Cardiac septum (tissue), 1 donor: ENCODE measurements at places on chromosomes 4 and X. TPM values are rescaled to one million over a fixed set of nuclear protein-coding genes. Genes with fewer than 3 reads are reported as not detected.

GRCh38 chr4:26192899-26193869, 127.6 kb upstream of the RBPJ start:
- no peak for DNase-seq

DNA sequence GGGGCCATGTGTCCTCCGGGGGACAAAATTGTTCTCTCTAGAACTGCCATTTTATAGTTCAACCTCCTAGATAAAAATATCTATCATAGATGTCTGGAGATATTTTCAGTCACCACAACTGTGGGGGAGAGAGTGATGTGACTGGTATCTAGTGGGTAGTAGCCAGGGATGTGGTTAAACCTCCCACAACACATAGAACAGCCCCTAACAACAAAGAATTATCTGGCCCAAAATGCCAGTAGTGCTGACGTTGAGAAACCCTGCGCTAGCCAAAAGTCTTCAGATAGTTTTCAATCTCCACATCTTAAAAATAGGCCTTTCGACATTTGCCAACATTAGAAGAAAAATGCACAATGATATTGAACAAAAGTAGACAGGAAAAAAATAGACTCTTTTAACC, 19.0 kb upstream of the SUPT20HL2 start:
- no peak for DNase-seq

DNA sequence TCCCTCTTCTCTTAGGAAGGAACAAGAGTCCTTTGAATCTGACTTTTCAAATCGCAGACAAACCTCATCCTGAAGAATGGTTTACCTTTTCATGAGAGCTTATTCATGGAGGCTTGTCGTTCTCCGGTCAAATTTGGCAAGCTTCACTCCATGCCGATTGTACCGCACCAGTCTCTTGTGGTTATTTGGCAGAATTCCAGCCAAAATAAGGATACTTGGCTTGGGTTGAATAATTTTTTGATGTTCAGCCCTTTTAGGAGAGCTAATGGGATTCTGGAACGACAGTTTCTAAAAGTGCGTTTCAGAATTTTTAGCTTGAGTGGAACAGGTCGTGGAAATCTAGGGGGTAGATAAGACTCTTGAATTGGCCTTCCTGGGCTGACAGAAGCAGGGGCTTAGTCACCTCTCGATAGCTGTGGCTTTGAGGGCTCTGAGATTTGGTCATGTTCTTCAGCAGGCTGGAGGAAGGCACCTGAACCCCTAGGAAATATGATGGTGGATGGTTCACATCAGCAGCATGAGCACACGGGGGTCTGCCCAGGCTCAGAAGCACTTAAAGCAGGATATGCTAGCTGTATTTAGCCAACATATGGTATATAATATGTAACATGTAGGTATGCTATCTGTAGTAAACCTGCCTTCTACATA, 1.5 kb downstream of the KLHL2 start:
- DNase-seq = no peak

DNA sequence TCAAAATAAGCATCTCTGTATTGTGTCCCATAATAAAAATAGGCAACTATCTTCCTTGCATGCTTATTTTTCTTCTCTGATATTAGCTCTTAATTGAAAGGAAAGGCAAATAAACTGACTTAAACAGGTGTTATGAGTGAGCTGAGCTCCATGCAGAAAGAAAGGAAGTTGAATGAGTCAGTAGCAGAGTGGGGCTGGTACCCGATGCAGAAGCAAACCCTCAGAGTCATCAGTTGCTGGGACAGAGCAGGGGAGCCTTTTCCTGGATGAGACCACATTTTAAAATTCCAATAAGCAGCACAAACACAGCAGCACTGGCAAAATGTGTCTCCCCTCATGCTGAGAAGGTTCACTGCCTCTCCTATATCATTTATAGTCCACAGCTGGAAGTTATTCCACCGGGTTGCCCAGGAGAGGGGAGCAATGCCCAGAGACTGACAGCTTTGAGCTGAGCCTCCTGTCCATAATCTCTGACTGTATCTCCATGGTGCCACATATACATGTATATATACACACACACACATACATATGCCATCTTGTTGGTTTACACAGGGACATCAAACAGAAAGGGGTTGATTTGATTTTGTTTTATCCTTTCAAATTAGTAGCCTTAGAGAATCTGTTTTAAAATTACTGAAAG, 274.3 kb upstream of the PPARGC1A start:
- DNase-seq = no peak

DNA sequence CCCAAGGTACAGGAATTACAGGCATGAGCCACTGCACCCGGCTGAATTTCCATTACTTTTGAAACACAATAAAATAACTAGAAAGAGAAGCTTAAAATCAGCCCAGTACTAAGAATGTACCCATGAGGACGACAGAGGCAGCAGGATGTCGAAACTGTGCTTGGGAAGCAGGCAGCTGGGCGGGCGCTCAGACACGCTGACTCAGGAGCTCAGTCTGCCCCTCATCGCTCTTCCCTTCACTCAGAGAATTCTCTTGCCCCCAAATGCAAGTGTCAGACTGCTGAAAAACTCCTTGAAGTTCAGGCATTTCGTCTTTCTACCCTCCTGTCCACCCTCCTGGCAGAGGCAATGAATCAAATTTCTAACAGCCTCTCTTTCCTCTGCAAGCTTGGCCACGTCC, 41.0 kb upstream of the CDKN2AIP start:
- DNase-seq = no peak

GRCh38 chr4:128635955-128636560, 173.4 kb upstream of the JADE1 start:
- DNase-seq = no peak

DNA sequence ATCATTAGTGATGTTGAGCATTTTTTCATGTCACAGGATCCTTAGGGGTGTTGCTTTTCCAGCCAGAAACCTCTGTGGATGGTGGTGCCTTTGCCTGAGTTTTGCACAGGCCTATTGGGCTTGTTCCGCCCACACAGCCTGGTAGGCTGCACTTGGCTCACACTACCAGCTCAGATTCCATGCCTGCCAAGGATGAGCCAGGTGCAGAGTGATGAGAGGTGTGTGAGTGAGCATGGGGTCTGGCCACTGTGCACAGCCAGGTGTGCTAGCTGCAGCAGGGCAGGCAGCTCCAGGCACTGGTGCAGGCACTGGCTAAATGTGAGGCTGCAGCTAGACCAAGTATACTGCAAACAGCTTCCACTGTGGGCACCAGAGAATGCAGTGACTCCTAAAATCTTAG, 341.6 kb downstream of the FSTL5 start:
- no peak for DNase-seq

DNA sequence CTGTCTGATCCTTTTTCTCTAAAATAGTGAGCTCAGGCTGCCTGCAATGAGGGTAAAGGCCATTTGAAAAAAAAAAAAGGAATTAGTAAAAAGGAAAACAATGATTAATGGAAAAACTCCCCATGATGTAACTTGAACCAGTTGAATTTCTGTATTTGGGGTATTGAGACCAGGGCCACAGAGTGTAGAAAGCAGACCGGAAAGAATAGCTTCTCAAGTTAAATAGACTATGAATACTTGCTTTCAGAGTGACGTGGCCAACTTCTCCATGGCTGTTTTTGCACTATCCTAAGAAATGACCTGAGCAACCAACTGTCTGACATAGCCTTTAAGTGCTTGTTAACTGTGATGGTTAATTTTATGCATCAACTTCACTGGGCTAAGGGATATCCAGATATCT, 222.1 kb upstream of the INTU start:
- DNase-seq = no peak

DNA sequence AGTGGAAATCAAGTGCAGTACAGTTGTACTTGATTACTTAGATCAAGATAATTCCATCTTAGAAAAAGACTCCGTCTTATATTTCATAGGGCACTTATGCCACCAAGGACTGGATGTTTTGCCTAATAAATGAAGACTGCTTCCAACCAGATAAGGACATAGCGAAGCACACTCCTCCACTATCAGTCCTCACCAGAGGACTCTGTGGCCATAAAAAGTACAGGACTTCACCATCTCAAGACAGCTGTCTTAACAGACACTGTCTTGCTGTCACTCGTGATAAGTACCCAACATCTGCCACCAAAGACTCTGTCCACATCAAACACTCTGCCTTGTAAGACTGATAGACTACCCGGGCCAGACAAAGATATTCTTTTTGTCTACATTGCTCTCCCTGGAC, 352.0 kb downstream of the TRAM1L1 start:
- DNase-seq = no peak

DNA sequence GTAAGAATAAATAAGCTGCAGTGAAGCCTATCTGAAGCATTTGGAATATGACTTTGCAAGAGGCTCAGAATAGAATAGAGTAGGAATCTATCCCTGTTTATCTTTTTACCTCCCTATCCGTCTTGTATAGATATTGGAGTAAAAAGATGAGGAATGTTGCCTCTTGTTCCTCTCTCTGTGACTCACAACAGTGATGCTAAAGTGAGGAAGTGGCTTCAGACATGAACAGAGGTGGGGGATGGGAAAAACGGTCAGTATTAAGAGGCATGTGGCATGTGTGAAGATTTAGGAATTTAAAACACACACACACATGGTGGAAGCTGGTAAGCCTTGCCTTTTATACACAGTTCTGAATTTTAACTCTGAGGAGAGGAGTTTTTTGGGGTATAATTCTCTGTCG, 3.8 kb upstream of the DCAF4L1 start:
- DNase-seq = no peak

GRCh38 chr4:156158747-156159146, 205.1 kb upstream of the CTSO start:
- no peak for DNase-seq

DNA sequence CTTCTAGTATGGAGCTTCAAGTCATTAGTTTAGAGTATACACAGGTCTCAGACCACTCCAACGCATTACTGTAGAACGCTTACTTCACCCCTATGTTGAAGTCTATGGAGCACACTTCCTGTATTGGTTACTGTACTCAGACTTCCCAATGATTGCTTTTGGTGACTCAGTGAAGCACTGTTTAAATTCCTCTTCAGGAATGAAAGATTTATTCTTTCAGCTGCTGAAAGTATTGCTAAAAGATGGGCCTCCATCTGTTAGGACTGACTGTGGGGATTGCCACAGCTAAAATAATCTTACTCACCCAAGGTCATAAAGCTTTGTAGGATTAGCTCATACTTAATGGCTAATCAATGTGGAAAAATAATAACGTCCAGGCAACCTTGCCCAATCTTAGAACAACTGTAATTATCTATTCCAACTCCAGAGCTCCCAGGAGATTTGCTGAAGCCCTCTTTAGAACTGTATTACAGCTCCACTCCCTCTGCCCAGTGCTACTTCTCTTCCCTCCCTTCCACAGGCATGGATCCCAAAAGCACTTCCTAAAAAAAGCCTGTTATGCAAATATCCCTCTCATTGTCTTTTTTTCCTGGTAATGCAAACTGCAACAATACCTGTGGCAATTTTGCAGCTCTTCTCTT, 281.9 kb upstream of the HS3ST1 start:
- DNase-seq = no peak

DNA sequence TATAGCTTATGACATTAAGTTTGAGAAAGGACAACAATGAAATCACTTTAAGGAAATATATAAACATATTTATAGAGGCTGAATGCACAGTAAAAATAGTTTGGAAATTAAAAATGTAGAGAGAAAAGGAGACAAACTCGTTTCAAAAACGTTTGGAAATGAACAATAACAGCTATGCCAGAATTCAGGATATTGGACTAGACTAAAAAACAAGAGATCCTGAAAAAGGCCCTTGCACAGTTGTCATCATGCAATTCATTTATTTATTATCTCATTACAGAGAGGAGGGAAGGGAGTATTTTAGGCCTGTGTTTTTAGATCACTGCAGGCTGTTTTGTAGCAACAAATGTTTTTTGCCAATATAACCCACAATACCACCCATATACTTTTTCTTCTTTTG, 527.2 kb downstream of the ADGRL3 start:
- DNase-seq = no peak

GRCh38 chrX:107675823-107676555, 47.7 kb downstream of the PRPS1 start:
- DNase-seq = no peak

- no peak for DNase-seq
Observed at GRCh38 chr4:177687117-177687516, 244.9 kb upstream of the AGA start.

- DNase-seq = no peak
Observed at GRCh38 chrX:140149761-140150160, 184.4 kb upstream of the CXorf66 start.

Gene CXCL11
- 0.32 TPM for total RNA-seq

Gene IL1RAPL1
- 0.73 TPM for total RNA-seq

Gene MAGEA8
- total RNA-seq = not detected

Gene HTN1
- total RNA-seq = not detected
